ENCODE measurements at places on chromosomes 13 and 19.

DNA sequence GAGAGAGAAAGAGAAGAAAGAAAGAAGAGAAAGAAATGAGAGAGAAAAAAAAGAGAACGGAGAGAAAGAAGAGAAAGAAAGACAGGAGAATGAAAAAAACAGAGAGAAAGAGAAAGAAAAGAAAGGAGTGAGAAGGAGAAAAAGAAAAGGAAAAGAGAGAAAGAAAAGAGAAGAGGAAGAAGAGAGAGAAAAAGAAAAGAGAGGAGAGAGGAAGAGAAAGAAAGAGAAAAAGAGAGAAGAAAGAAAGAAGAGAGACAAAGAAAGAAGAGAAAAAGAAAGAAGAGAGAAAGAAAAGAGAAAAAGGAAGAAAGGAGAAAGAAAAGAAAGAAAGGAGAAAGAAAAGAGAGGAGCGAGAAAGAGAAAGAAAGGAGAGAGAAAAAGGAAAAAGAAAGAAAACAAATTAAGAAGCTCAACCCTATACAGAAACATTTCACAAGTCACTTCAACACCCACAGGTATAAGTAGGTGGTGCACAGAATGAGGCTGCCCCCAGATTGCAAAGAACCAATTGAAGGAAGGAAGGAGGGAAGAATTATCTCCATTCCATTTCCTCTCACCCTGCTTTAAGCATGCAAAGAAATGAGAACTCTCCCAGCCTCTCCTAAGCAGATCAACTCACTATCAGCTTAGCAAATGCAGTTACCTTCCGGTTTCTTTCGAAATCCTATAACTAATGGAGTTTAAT, 98.8 kb upstream of the CACNA1A start:
- DNase-seq, result no peak

DNA sequence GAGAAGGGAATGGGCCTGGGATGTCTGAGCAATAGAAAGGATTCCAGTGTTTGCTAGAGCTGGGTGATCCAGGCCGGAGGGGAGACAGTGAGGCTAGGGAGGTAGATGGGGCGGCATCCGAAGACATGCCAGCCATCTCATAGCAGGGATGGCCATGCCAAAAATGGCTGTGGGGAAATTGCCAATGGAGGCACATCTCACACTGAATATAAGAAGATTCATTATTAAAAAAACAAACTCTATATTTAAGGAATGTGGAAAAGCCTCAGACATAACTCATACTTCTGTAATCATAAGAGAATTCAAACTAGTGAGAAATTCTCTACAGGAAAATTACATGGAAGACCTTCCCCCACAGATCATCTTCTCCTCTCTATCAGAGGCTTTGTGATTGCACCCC, 289.2 kb downstream of the FGF9 start:
- DNase-seq, result no peak

- peak; percentile 42 for DNase-seq
These were observed at the start of gene ZFP28 for GRCh38 chr19:56538761-56539263. Gene ZFP28 (plus strand): TSS chr19:56538948. CDS start chr19:56539019, 71 bp downstream.

- no peak for DNase-seq
These were observed 1439.4 kb downstream of the UQCRFS1 start for GRCh38 chr19:27773318-27774094.

- DNase-seq, result no peak
These were observed 195.7 kb downstream of the KLF12 start for GRCh38 chr13:73938372-73939070.

- DNase-seq, result no peak
These were observed 11.2 kb downstream of the KRTDAP start for GRCh38 chr19:35478794-35479677.

GRCh38 chr13:96141032-96141431, 51.1 kb downstream of the HS6ST3 start:
- DNase-seq, result no peak

- peak; percentile 4 for DNase-seq
These were observed 172.6 kb upstream of the ATXN8OS start for GRCh38 chr13:69935043-69935442.

DNA sequence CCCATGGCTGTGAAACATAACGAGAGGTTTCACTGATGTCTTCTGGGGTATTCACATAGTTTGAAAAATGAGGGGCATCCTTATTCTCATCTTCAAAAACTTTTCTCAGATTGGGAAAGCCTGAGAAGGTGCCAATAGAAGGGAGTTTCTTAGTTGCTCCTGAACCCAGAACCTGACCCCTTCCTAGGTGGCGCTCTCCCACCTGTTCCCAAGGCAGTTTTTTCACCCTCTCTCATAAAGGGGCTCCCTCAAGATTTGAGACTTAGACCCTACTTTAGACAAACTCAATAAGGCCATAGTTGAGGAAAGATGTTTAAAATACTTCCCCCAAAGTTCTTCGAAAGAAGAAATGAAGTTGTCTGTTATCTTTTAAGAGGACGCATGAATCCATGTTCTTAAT, 142.2 kb downstream of the FGF9 start:
- no peak for DNase-seq

DNA sequence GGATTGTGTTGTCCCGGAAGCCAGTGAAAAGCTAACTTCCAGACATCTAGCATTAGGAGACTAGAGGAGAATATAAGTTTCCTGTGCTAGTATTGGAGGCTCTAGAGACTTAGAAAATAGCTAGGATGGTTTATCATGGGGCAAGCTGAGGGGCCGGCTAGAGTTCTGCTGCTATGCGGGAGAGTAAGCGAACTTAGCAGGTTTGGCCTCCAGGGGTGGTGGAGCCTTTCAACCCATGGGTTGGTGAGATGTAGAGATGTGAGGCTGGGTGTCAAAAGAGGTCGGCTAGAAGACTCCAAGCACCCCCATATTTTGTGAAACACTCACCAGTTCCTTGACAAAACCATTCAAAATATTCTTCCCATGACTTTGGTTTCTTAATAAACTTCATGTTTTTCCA, 4.4 kb downstream of the SULT2A1 start:
- no peak for DNase-seq

DNA sequence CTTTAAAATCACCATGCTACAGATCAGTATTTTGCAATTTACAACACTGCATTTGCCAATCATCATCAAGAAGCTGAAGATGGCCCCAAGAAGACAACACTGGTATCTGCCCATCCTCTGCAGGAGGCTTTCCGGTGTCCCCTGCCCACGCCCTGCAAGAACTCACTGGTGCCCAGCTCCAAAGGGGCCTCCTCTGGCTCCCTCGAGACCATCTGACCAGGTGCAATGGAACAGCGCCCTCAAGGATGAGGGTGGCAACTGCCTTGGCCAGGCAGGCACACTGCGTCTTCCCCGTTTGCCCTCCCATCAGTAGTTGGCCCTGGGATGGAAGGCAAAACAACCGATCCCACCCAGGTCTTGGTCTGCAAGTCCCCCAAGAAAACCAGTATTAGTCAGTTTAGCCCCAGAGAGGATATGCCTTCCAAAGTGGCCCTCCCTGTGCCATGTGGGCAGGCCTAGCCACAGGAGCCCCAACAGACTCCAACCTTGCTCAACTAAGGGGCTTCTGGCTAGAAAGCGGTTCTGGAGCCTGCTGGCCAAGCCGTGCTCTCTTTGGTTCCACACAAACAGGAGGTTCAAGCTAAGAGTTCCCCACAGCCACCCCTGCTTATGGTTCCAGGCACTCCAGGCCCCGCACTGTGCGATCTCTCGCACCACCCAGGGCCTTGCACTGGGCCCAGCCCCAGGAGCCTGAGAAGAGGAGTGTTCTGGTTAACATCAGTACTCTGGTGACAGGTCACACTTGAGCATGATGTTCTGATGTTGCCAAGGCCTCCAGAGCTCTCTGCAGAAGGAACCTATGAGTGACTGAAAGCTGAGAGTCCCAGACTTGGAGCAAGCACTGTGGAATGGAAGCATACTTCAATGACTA, 4.7 kb downstream of the PCID2 start:
- DNase-seq, result no peak

DNA sequence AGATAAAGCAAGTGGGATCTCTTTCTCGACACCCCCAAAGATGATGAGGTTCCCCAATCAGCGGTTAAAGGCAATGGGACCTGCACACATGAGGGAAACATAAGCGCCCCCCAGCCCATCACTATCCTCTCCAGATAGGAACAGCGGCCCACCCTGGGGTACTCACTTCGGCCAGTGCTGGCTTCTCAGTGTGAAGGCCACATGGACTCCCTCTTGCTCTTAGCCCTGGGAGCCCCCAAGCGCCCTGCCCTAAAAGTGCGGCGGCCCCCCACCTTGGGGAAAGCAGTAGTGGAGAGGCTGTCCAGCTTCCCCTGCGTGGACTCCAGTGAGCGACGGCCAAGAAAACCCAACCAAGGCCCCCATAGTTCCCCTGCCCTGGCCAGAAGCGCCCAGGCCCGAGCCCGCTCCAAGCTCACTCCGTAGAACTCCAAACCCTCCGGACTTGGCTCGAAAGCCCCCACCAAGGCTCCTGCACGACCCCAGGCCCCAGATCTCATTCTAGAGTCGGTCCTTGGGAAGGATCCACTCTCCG, 1.0 kb downstream of the CACNA1A start:
- DNase-seq, result no peak

GRCh38 chr19:44692379-44692721, 6.6 kb upstream of the CEACAM16 start:
- DNase-seq, result no peak

DNA sequence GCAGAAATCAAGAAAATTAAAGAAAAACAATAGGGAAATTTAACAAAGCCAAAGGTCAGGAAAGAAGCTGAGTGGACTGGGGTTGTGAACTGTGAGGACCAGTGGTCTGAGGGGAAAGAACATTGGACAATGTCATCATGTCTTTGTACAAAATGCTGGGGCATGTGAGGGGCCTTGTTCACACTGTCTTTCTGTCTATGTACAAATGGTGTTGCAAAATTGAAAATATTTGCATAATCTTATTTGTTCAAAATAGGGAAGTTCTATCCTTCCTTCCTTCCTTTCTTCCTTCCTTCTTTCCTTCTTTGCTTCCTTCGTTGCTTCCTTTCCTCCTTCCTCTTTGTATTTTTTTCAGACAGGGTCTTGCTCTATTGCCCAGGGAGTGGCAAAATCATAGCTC, 79.2 kb upstream of the SCEL start:
- no peak for DNase-seq

DNA sequence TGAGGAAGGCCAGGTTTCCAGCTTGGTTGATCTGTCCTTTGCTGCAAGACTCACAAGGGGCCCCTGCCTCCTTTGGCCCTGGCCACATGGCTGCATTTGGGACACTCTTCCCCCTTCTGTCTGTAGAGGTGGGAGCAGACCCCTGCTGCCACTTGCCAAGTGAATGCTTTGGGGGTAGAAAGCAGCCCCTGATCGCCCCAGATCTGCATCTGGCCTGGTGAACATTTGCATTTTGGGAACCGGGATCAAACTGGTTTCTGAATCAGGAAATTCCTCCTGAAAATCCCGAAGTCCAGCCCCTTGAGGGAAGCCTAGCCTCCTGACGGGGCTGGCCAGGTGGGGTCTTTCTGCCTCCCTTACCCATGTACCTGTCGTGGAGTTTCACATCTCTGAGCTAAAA, 14.9 kb downstream of the DPF1 start:
- no peak for DNase-seq

GRCh38 chr19:35931874-35932202, 4.3 kb upstream of the LRFN3 start:
- no peak for DNase-seq

DNA sequence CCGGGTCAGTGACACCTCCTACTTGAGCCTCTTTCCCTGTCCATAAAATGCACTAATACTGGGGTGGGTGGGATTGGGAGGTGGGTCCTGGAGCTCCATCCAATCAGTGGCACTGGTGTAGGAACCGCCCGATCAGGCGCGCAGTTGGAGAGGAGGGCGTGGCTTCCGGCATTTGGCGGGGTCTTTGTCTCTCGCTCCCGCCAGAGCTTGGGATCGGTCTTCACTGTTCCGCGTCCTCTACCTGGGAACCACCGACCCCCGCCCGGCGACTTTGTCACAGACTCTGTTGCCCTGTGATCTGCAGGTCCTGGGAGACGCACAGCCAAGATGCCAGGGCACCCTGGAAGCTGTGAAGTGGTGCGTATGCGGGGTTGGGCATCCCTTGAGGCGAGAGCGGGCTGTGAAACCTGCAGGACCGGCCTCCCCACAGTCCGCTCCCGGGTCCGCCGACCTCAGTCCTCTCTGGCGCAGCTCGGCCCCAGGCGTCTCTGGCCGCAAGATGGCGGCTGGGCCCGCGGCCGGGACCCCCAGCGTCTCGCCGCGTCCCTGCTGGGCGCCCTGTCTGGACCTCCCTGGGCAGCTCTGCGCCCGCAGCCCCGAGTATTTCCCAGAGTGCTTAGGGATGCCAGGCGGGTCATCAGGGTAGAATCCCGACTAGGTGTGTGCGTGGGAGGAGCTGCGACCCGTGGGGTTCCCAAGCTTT, 41.6 kb upstream of the ZNF730 start:
- no peak for DNase-seq

DNA sequence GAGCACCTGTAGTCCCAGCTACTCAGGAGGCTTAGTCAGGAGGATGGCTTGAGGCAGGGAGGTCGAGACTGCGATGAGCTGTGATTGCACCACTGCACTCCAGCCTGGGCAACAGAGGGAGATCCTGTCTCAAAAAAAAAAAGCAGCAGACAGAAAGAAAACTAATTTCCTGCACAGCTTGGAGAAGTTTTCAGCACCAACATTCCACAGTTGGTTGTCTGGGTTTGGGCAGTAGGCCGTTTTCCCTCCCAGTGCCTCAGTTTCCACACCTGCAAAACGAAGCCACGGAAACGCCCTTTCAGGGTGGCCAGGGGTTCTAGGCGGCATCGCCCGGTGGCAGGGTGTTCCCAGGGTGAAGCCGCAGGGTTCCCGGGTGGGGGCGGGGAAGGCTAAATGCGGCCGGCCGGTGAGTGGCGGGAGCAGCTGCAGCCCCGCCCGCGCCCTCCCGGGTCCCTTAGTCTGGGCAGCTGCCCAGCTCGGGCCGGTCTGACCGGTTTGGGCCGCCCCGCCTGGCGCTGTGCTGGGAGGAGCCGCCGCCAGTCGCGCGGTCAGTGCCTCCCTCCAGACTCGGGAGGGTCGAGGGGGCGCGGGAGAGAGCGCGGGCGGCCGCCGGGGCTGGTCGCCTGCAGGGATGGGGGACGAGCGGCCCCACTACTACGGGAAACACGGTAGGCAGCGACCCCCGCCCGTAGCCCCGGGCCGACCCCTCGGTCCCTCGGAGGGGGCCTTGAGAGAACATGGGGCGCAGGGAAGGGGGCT, at the start of gene SLC44A2:
TSS of gene SLC44A2 (plus strand) at position 551 of the 759 bp plus-strand sequence. CDS start at position 632, 81 bp downstream.
- DNase-seq, result peak; percentile 60

- no peak for DNase-seq
These were observed 14.1 kb downstream of the CPT1C start for GRCh38 chr19:49704888-49705642.

- peak; percentile 14 for DNase-seq
These were observed 5.4 kb downstream of the LMTK3 start for GRCh38 chr19:48506138-48506733.

DNA sequence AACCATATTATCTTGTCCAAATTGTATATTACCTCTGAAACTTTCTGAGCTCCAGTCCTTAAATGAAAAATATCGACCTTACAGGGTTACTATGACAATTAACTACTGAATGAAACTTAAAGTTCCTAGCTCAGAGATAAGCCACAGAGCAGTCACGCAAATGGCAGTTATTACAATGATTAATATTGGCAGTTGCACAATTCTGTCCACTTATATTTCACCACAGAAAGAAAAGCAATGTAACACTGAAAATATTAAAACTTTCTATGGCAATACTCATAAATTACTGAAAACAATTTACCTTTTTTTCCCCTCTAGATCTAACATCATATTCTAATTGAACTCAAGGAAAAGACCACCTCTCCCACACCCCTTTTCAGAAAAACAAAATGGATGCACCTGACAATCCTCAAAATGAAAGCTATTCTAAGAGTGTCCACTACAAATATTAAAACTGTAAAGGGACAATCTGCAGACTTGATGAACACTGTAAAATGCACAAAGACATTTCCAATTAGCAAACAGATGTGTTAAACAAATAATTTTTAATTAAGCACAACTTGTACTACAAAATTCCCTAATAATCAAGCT, 14.6 kb downstream of the LNX2 start:
- no peak for DNase-seq

GRCh38 chr13:107822006-107822405, 393.3 kb downstream of the LIG4 start:
- no peak for DNase-seq

Data from SHP77 (cell line).